SK-N-SH (cell line): ENCODE measurements at places on chromosomes 7 and 10. TPM values are rescaled to one million over a fixed set of nuclear protein-coding genes. Genes with fewer than 3 reads are reported as not detected.

PNLIPRP2 gene
- not detected in 2 replicates for polyA plus RNA-seq

TMEM26 gene
- 0.05 and 0.06 TPM in 2 replicates for polyA plus RNA-seq

MUC3A gene
- 0.03 and 0.11 TPM in 2 replicates for polyA plus RNA-seq

ADAM22 gene
- 3.0 and 4.8 TPM in 2 replicates for polyA plus RNA-seq

INHBA gene
- polyA plus RNA-seq: 81.0 and 110 TPM in 2 replicates

ACTL6B gene
- 0.67 and 0.93 TPM in 2 replicates for polyA plus RNA-seq

PON3 gene
- not detected in 2 replicates for polyA plus RNA-seq

LIPJ gene
- not detected in 2 replicates for polyA plus RNA-seq

FANK1 gene
- 12.3 and 13.6 TPM in 2 replicates for polyA plus RNA-seq

A1CF gene
- not detected in 2 replicates for polyA plus RNA-seq

TEX36 gene
- polyA plus RNA-seq: not detected in 2 replicates

SLC16A9 gene
- polyA plus RNA-seq: 4.7 and 6.7 TPM in 2 replicates

GRM3 gene
- polyA plus RNA-seq: not detected in 2 replicates

IGF2BP3 gene
- polyA plus RNA-seq: 34.4 and 46.5 TPM in 2 replicates

EN2 gene
- 0.02 TPM in 1 of 2 replicates, not detected in the other for polyA plus RNA-seq

VPS37D gene
- polyA plus RNA-seq: 5.7 and 7.4 TPM in 2 replicates

HOXA3 gene
- polyA plus RNA-seq: 0.15 TPM in 1 of 2 replicates, not detected in the other

PNLIP gene
- not detected in 2 replicates for polyA plus RNA-seq

SLF2 gene
- 6.3 and 7.5 TPM in 2 replicates for polyA plus RNA-seq

KCNIP2 gene
- polyA plus RNA-seq: 1.0 and 1.8 TPM in 2 replicates

BICC1 gene
- 1.5 and 2.2 TPM in 2 replicates for polyA plus RNA-seq

LIPM gene
- polyA plus RNA-seq: not detected in 2 replicates

LIPA gene
- 43.2 and 63.2 TPM in 2 replicates for polyA plus RNA-seq

CYREN gene
- 53.4 and 60.6 TPM in 2 replicates for polyA plus RNA-seq

GPR26 gene
- not detected in 2 replicates for polyA plus RNA-seq

NKX2-3 gene
- not detected in 2 replicates for polyA plus RNA-seq

CDNF gene
- 1.0 and 1.2 TPM in 2 replicates for polyA plus RNA-seq

CFAP58 gene
- 0.38 and 0.47 TPM in 2 replicates for polyA plus RNA-seq

PAPOLB gene
- not detected in 2 replicates for polyA plus RNA-seq

POLR1F gene
- 5.1 and 8.1 TPM in 2 replicates for polyA plus RNA-seq

POLR2J3 gene
- polyA plus RNA-seq: 47.8 and 57.6 TPM in 2 replicates

SPDYE11 gene
- not detected in 2 replicates for polyA plus RNA-seq

ZNF239 gene
- 11.4 and 18.9 TPM in 2 replicates for polyA plus RNA-seq

ATOH7 gene
- 0.08 and 0.12 TPM in 2 replicates for polyA plus RNA-seq

TMEM273 gene
- polyA plus RNA-seq: not detected in 2 replicates

TCAF2 gene
- polyA plus RNA-seq: 19.5 and 23.3 TPM in 2 replicates

SCRN1 gene
- polyA plus RNA-seq: 64.3 and 87.0 TPM in 2 replicates

NUTM2E gene
- 0.05 and 0.19 TPM in 2 replicates for polyA plus RNA-seq

ZEB1 gene
- 5.4 and 6.6 TPM in 2 replicates for polyA plus RNA-seq

FAM221A gene
- polyA plus RNA-seq: 9.7 and 10.5 TPM in 2 replicates

HNRNPA2B1 gene
- 459 and 483 TPM in 2 replicates for polyA plus RNA-seq

CALCR gene
- 0.06 and 0.12 TPM in 2 replicates for polyA plus RNA-seq

SLC26A5 gene
- polyA plus RNA-seq: not detected in 2 replicates

FAM25C gene
- not detected in 2 replicates for polyA plus RNA-seq

OR2A1 gene
- not detected in 2 replicates for polyA plus RNA-seq

RUFY2 gene
- polyA plus RNA-seq: 6.2 and 9.0 TPM in 2 replicates

ETV1 gene
- polyA plus RNA-seq: 22.3 and 24.9 TPM in 2 replicates

TMEM184A gene
- polyA plus RNA-seq: 1.5 and 1.8 TPM in 2 replicates

ADAM12 gene
- polyA plus RNA-seq: 24.0 and 25.0 TPM in 2 replicates

STEAP1B gene
- 14.7 and 16.6 TPM in 2 replicates for polyA plus RNA-seq

HIBADH gene
- 71.8 and 84.6 TPM in 2 replicates for polyA plus RNA-seq

NXPH1 gene
- polyA plus RNA-seq: not detected in 2 replicates
